ENCODE measurements at places on chromosomes 1 and 21.

DNA sequence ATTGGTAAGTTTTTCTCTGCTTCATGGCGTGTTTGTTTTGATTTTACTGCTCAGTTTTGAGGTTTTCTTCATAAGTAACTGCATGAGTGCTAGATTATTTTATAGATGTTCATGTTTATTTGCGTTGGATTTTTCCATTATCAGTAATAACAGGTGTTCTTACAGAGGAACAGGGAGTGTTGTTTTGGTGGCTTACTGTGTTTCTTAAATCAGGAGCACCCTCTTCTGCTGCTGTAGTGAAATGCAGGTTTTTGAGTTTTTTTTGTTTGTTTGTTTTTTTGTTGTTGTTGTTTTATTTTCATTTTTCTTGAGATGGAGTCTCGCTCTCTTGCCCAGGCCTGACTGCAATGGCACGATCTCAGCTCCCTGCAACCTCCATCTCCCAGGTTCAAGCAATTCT is 32.6 kb downstream of the CTBS start:
- no peaks in the 10 kb centered on the region for H3K36me3 ChIP-seq
- no peak for DNase-seq
- H3K4me1 ChIP-seq, result no peaks in the 10 kb centered on the region
- no peak overlapping the region for H3K27ac ChIP-seq
- H3K27me3 ChIP-seq, result no peaks in the 10 kb centered on the region

DNA sequence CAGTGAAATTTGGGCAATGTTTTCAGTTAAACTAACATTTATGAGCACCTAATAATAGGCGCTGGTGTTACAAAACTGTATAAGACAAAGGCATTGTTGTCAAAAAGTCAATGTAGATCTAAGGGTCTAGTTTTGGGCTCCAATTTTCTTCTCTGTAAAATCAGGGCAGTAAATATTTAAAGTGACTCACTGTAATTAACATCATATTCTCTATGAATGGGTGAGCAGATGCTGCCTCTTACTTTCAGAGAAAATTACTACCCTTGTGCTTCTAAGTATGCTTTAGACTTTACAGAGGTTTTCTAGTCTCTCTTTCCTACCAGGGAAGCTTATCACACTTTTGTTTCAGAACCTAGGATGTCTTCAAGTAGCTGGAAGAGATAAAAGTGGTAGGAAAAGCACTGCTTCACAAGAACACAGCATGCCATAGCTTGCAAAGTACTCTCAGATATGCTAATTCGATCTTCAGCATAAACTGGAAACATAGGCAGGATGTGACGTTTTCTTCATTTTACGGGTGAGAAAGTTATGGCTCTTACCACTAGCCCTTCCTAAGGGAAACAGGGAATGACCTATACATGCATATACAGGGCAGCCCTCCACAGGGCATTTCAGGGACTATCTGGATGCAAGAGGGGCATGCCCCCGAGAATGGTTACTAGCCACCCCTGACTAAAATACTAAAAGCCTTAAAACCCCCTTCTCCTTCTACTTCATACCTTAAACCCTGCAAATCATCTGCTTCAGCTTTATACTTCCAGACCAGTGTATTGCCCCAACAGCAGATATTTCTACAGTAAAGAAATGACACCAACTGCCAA is 2.6 kb downstream of the C1orf116 start:
- H3K27me3 ChIP-seq, result no peaks in the 10 kb centered on the region
- no peak overlapping the region for H3K4me3 ChIP-seq
- H3K27ac ChIP-seq, result peak overlapping the region; percentile 90
- no peak for DNase-seq
- H3K4me1 ChIP-seq, result peaks cover 79% of the 10 kb centered on the region

DNA sequence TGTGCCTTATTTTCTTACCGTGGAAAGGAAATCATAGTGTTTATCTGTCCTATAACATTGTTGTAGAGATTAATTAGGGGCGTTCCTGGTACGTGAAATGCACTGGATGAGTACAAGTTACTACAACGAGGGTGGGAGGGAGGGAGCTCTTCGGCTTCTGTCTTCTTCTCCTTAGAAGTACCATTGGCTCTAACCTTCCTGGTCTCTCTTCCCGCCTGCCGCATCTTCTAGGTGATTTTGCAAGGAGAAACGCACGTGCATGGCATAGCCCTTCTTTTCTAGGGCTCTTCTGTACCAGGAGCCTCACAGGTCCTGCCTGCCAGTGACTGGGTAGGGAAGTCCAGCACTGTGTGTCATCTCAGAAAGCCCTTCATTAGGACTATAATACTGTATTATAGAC is 16.8 kb downstream of the SH3BP5L start:
- no peak for DNase-seq
- no peaks in the 10 kb centered on the region for H3K27me3 ChIP-seq
- H3K4me1 ChIP-seq, result peaks cover 31% of the 10 kb centered on the region
- H3K27ac ChIP-seq, result no peak overlapping the region
- H3K36me3 ChIP-seq, result peaks cover 9% of the 10 kb centered on the region

- H3K27ac ChIP-seq, result no peak overlapping the region
- H3K4me1 ChIP-seq, result peaks cover 9% of the 10 kb centered on the region
- no peak overlapping the region for H3K4me3 ChIP-seq
- no peaks in the 10 kb centered on the region for H3K27me3 ChIP-seq
- no peak for DNase-seq
Measured at GRCh38 chr1:88324899-88325298, 359.2 kb upstream of the PKN2 start.

- DNase-seq, result no peak
- H3K4me3 ChIP-seq, result no peak overlapping the region
- no peak overlapping the region for H3K27ac ChIP-seq
Measured at GRCh38 chr1:26017606-26018005, 4.0 kb upstream of the EXTL1 start.

DNA sequence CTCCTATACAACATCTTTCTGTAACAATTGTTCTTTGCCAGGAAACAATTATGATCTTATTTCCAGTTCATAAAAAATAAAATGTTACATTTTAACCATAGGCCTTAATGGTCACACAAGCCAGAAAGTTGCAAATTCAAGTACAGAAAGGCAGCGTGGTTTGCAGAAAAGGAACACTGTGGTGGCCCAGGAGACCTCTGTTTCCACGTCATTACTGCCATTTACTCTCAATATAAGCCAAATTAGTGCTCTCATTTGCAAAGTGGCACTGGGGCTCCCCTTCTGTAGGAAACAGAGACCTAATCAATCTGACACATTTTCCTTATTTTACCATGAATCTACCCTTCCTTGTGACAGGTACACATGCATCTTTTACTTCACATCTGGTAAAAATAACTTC is 79.3 kb upstream of the TLR5 start:
- H3K27ac ChIP-seq, result no peak overlapping the region
- DNase-seq, result no peak
- no peaks in the 10 kb centered on the region for H3K27me3 ChIP-seq
- no peaks in the 10 kb centered on the region for H3K4me1 ChIP-seq
- H3K4me3 ChIP-seq, result no peak overlapping the region

DNA sequence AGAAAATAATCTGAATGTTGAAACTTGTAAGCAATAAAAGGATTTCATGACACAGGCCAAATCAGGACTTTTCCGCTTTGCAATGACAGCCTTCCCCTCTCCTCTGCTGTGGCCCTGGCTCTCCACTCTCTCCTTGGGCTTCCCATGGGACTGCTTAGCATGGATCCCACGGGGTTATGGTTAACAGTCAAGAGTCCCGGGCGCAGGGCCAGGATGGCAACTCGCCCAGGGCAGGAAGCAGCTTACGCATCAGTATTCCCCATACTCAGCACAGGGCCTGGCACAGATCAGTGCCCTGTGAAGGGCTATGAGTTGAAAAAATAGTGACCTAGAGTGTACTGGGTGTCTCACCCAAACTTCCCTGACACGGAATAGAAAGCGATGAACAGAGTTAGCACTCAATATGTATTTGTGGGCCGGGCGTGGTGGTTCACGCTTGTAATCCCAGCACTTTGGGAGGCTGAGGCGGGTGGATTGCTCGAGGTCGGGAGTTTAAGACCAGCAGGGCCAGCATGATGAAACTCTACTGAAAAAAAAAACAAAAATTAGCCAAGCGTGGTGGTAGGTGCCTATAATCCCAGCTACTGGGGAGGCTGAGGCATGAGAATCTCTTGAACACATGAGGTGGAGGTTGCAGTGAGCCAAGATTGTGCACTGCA is 29.1 kb upstream of the GRHL3 start:
- peak; percentile 82 for DNase-seq
- H3K36me3 ChIP-seq, result no peaks in the 10 kb centered on the region
- H3K4me1 ChIP-seq, result peaks cover 9% of the 10 kb centered on the region
- no peaks in the 10 kb centered on the region for H3K27me3 ChIP-seq
- H3K4me3 ChIP-seq, result no peak overlapping the region
- no peak overlapping the region for H3K27ac ChIP-seq
